ENCODE measurements at places on chromosomes 16 and 17.

- no peak for DNase-seq
Observed at GRCh38 chr16:67865318-67865717, 7.5 kb upstream of the EDC4 start.

DNA sequence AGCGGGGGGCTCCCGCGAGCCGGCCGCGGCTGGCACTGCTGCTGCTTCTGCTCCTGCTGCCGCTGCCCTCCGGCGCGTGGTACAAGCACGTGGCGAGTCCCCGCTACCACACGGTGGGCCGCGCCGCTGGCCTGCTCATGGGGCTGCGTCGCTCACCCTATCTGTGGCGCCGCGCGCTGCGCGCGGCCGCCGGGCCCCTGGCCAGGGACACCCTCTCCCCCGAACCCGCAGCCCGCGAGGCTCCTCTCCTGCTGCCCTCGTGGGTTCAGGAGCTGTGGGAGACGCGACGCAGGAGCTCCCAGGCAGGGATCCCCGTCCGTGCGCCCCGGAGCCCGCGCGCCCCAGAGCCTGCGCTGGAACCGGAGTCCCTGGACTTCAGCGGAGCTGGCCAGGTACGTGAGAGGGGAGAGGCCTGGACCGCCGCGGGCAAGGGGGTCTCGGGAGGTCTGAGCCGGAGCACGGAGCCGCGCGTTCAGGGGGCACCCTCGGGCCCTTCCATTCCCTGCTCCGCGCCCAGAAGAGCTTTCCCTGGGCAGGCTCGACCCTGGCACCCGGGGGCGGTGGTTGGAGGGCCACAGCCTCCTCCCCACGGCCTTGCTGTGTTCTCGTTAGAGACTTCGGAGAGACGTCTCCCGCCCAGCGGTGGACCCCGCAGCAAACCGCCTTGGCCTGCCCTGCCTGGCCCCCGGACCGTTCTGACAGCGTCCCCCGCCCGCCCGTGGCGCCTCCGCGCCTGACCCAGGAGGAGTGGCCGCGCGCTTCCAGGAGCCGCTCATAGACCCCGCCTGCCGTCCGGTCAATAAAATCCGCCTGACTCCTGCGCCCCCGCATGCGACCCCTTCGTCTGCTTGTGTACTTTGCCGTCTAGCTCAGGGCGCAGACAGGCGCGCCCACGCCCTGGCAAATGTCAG is 591 bp downstream of the NPW start:
- no peak for DNase-seq

DNA sequence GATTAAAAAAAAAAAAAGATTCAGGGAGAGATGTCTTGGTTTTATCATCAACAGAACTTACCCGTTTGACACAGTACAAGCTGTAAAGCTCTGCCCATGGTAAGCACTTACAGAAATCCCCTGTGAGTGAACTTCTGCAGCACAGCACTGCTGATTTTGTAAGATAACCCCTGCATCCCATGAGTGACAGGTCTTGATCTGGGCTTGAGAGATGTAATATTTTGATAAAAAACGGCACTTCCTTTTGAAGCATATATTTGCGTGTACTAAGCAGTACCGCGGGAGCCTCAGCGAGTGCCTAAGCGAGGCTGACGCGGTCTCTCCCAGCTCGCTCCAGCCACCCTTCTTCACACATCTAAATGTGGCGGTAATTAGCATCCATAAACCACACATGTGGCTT is 50.5 kb downstream of the IKZF3 start:
- no peak for DNase-seq

- no peak for DNase-seq
Observed at GRCh38 chr16:56344518-56345405, 80.6 kb downstream of the AMFR start.

DNA sequence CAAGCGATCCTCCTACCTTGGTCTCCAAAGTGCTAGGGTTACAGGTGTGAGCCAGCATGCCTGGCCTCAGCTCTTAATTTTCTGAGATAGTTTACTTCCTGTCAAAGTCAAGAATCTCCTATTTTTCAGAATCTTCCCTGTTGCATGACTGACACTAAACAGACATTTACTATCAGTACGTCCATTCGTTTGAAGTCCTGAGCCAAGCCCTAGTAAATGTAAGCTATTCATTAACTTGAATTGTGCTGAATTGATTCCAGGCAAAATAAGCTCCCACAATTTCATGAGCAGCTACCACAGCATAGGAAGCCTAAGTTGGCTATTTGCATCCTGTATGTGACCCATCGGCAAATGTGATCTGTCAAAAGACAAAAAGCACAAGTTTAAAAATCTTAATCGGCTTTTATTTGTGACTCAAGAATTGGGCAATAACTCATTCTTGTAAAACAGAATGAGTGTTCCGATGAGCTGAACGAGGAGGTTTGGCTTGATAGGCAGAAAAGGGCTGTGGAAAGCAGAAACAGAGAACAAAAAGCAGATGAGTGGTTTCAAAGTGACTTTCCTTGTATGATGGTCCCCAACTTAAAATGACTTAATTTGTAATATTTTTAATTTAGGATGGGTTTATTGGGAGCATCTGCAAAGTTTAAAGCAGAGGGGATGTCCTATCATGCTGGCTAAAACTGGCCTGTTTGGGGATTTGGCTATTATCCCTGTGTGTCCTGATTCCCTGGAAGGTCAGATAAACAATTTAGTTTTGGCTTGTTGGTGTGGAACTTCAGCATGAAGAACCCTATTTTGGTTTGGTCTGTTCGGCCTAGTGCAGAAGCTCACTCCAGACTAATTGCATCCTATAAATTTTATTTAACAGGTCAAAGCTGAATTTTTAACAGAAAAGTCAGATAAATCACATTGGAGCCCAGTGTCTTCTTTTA is 14.2 kb downstream of the RNF112 start:
- DNase-seq: no peak

DNA sequence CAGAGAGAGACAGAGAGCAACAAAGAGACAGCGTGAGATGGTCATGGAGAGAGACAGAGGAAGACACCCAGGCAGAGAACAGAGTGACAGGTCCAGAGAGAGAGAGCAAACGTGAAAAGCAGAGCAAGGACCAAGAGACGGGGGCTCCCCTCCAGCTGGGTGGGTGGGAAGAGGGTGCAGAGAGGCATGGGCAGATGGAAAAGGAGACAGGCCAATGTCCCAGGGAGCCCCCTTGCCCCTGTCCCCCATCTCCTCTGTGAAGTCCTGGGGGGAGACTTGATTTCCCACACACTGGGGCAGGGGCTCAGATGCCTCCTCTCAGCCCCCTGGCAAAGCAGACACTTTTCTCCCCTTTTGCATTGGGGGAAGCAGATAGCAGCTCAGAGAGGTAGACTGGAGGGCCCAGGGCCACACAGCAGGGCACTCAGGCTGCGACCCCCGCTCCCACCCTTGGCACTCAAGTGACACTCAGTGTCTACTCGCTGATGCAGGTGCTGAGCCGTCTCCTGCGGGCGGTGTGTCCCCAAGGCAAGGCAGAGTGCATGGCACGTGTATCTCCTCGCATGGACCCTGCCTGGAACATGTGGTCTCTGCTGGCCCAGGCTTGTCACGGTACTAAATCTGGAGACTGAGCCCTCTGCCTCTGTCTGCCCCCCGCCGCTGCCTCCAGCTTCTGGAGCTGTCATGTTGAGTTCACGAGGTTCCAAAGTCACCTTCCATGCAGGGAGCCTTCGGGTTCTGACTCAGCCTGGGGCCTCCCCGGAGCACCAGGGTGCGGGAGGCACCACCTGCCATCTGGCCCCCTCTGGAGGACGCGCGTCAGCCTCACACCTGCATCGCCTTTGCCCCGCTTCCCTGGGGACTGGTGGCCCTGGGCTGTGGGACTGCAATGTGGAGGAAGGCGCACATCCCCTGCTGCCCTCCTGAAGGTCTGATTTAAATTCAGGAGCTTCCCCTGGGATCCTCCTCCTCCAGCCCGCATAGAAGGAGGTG is 215.9 kb upstream of the GSE1 start:
- DNase-seq: no peak

DNA sequence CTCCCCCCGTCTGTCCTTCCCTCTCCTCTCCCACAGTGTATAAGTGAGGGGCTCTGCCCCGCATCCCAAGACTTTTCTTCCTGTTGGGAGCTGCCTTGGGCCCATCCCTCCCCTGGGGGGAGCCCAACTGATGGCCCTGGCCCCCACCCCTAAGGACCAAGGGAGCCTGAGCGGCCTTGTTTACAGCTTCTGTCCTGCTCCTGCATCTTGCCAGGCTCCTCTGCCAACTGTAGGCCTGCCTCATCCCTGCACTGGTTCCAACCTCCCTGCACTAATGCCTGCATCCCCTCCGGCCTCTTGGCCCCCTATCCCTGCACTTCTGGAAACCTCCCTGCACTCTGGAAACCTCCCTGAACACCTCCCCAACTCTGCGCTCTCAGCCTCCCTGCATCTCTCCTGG is 1.4 kb upstream of the PAGR1 start:
- no peak for DNase-seq

- DNase-seq: no peak
Observed at GRCh38 chr17:27531469-27531961, 75.3 kb downstream of the KSR1 start.

GRCh38 chr17:18851201-18851600 is 6.7 kb upstream of the PRPSAP2 start:
- no peak for DNase-seq
